Heart left ventricle (tissue), 16 donors: ENCODE measurements at places on chromosomes 5 and 9. TPM values are rescaled to one million over a fixed set of nuclear protein-coding genes. Genes with fewer than 3 reads are reported as not detected.

DNA sequence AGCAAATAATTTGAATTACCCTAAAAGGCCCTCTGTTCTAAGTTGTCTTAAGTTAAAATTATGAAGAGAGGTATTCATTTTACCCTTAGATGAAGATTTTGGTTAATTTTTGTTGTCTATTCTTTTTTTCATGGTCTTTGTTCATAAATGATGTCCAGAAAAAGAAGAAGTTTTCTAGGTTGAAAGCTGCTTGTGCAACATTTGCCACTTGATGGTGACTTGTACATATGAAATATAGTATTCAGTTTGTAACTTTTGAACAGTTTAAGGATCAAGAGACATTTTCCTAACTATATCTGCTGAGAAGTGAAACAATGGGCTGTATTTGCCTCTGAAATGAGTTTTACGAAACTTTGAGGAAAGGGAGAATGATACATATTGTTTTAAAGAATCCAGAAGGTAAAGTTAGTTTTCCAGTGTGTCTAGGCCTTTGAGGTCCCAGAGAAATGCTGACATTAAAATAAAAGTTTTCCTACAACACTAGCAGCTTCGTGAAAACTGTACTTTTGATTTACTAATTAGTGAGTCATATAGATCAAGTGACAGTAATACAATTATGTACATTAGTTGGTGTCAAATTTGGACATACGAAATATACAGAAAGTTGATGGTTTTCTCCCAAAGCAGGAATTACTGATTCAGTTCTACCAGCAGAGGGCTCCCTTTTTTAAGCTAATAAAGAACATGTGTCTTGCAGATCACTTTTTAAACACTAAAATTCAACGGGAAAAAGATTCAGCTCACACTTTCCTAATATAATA is 70.5 kb downstream of the PIK3R1 start:
- DNase-seq = no peak

- no peak for DNase-seq
These were observed 20.6 kb upstream of the NR5A1 start for GRCh38 chr9:124527781-124528180.

- no peak for DNase-seq
These were observed 8.4 kb downstream of the RACK1 start for GRCh38 chr5:181235323-181235688.

- peak; percentile 72 for DNase-seq
These were observed 30.7 kb downstream of the RAI14 start for GRCh38 chr5:34686762-34687268.

Gene CDKN2A
- not detected for polyA plus RNA-seq

Gene OR1K1
- not detected for polyA plus RNA-seq
